ENCODE measurements at places on chromosomes 4 and X. TPM values are rescaled to one million over a fixed set of nuclear protein-coding genes. Genes with fewer than 3 reads are reported as not detected.

DNA sequence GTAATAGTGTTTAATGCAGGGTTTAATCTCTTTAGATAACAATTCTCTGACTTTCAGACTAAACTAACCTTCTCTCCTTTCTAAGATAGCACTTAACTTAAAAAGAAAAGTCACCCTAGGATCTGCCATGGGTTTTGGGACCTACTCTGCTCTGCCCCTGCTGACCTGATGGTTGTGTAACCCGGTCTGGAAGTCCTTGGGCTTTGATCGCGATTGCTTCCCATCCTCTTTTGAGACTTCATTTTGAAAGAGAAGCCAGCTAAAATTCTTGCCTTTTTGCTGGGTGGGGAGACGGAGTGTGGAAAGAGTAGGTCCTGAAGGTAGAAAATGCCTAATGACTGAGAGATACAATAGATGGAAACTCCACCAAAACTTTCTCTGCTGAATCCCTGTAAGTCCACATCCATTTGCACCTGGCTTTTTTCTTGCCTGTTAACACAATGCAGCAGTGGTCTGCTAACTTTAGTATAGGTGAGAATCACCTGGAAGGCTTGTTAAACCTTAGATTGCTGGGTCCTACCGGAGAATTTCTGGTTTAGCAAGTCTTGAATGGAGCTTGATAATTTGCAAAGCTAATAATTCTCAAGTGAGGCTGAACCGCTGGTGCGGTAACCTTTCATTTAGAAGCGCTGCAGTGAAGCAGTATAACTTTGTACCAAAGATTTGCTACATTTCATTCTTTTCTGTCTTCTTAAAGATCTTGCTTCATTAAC lies 45.6 kb upstream of the CCSER1 start:
- no peaks in the 10 kb centered on the region for H3K27me3 ChIP-seq
- H3K27ac ChIP-seq, result no peak overlapping the region
- no peaks in the 10 kb centered on the region for H3K36me3 ChIP-seq
- no peak overlapping the region for H3K4me3 ChIP-seq
- DNase-seq, result no peak

- no peak for DNase-seq
- peaks cover 21% of the 10 kb centered on the region for H3K27me3 ChIP-seq
- no peak overlapping the region for H3K4me3 ChIP-seq
- H3K27ac ChIP-seq, result no peak overlapping the region
- no peaks in the 10 kb centered on the region for H3K4me1 ChIP-seq
These were observed 99.3 kb downstream of the TEX11 start for GRCh38 chrX:70808942-70809940.

- peaks cover 26% of the 10 kb centered on the region for H3K27me3 ChIP-seq
- H3K36me3 ChIP-seq, result no peaks in the 10 kb centered on the region
- H3K27ac ChIP-seq, result no peak overlapping the region
- no peak overlapping the region for H3K4me3 ChIP-seq
- DNase-seq, result no peak
These were observed 112.2 kb upstream of the PJA1 start for GRCh38 chrX:69277369-69277990.

- H3K27ac ChIP-seq, result no peak overlapping the region
- no peak for DNase-seq
- no peaks in the 10 kb centered on the region for H3K27me3 ChIP-seq
- no peaks in the 10 kb centered on the region for H3K4me1 ChIP-seq
- H3K4me3 ChIP-seq, result no peak overlapping the region
These were observed 54.6 kb upstream of the ATP8A1 start for GRCh38 chr4:42711496-42711895.

- DNase-seq, result no peak
- no peaks in the 10 kb centered on the region for H3K27me3 ChIP-seq
- H3K4me3 ChIP-seq, result no peak overlapping the region
- H3K27ac ChIP-seq, result no peak overlapping the region
- peaks cover 7% of the 10 kb centered on the region for H3K36me3 ChIP-seq
These were observed 5.2 kb downstream of the NAAA start for GRCh38 chr4:75935628-75936027.

The IQCM gene
- not detected for total RNA-seq

The CCKAR gene
- 0.61 TPM for total RNA-seq

The TLR3 gene
- total RNA-seq, result 14.0 TPM

The F11 gene
- not detected for total RNA-seq

Measured in adrenal gland (tissue), 19 donors.